Fibroblast of skin of right quadriceps (primary cell): ENCODE measurements at places on chromosomes 2 and 18.

GRCh38 chr2:110116033-110116710 is 550 bp upstream of the MALL start:
- DNase-seq, result peak; percentile 50

- DNase-seq, result peak; percentile 98
These were observed 11.3 kb upstream of the DES start for GRCh38 chr2:219406861-219407230.

GRCh38 chr18:5909125-5909524 is 13.8 kb upstream of the TMEM200C start:
- no peak for DNase-seq

DNA sequence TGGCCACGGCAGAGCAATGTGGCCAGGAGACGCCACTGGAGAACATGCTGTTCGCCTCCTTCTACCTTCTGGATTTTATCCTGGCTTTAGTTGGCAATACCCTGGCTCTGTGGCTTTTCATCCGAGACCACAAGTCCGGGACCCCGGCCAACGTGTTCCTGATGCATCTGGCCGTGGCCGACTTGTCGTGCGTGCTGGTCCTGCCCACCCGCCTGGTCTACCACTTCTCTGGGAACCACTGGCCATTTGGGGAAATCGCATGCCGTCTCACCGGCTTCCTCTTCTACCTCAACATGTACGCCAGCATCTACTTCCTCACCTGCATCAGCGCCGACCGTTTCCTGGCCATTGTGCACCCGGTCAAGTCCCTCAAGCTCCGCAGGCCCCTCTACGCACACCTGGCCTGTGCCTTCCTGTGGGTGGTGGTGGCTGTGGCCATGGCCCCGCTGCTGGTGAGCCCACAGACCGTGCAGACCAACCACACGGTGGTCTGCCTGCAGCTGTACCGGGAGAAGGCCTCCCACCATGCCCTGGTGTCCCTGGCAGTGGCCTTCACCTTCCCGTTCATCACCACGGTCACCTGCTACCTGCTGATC is 4.9 kb downstream of the GPR17 start:
- DNase-seq, result no peak

DNA sequence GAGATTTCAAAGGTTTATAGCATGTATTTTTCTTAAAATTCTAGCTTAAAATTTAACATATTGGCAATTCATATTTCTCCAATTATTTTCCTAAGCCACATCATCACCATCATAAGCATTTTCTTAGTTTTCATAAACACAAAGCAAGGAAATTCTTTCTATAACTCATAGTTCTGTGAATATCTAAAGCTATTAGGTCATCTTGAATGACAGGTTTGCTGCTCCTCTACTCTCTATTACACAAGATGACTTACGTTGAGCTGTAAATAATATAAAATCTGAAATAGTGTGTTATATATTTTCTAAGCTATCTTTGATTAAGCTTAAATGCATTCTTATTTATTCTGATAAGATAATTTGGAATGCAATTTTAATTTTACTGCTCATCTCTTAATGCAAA is 984.6 kb upstream of the CNTNAP5 start:
- no peak for DNase-seq
